Sigmoid colon (tissue), 7 donors: ENCODE measurements at places on chromosomes 2 and 18. TPM values are rescaled to one million over a fixed set of nuclear protein-coding genes. Genes with fewer than 3 reads are reported as not detected.

DNA sequence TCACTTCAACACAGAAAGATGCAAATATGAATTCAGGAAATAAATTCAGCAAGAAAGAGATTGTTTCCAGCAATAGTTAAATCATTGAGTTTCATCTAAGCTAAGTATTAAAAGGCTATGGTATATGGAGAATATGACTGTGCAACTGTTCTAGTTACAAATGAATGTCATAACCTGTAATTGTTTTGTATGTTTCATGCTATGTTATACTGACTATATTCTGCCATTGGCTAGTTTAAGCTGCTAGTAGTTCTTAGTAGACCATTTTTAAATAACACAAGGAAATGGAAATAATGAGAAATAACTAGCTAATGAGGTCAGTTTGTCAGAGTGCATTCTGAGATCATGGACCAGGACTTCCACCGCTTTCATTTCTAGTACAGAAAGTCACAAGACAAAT is 1154.9 kb upstream of the TMEFF2 start:
- DNase-seq = no peak
- H3K27ac ChIP-seq = no peak overlapping the region
- no peaks in the 10 kb centered on the region for H3K4me1 ChIP-seq
- H3K36me3 ChIP-seq = no peaks in the 10 kb centered on the region

GRCh38 chr2:232603283-232603682 is 30.1 kb upstream of the EFHD1 start:
- no peaks in the 10 kb centered on the region for H3K4me1 ChIP-seq
- no peaks in the 10 kb centered on the region for H3K27me3 ChIP-seq
- H3K27ac ChIP-seq = no peak overlapping the region
- H3K36me3 ChIP-seq = no peaks in the 10 kb centered on the region
- DNase-seq = no peak

DNA sequence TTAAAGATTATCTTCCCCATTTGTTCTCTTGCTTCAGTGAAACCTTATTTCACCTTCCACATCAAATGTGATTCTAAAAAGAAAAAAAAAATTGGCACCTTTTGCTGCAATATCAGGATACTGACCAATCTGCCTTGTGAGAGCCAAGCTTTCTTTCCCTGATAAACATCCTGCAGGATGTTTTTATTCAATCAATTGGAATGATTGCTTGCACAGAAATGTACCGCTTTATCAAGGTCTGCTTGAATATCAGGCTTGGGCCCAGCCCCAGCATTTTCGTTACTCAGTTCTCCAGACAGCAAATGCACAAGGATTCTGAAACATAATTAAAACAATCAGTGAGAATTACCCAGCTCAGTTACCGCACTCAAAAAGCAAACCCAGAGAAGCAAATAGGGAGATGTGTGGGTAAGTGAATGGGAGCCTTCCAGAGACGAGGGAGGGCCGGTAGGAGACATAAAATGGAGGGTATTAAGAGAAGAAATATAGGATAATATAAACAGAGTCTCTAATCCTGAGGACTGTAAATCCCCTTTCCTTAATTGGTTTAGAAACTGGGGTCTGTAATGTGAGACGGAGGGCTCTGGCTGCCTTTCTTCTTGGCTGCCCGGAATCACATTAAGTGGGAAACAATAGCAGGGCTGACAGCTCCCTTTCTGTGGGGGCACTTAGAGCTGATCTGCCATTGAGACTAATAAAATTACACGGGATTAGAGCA is 291.8 kb downstream of the ICOS start:
- no peak for DNase-seq
- no peak overlapping the region for H3K4me3 ChIP-seq
- H3K27me3 ChIP-seq = no peaks in the 10 kb centered on the region

The DES gene
- 12,997 TPM for total RNA-seq

The TUBA3D gene
- not detected for total RNA-seq

DNA sequence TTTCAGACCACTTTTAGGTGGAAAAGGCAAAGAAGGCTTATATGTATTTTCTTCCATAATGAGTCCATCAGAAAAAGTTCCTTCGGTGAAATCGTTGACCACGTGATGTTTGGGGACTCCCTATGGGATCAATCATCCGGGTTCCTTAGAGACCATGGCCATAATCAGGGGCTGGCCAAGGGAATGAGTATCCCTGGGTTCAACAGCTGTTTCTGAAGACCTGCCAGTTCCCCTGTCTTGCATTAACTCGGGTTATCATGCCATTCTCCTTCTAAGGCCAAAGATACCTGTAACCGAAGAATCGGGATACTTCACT is 18.7 kb upstream of the TMEM177 start:
- DNase-seq = no peak
- H3K4me1 ChIP-seq = no peaks in the 10 kb centered on the region
- no peaks in the 10 kb centered on the region for H3K36me3 ChIP-seq
- no peaks in the 10 kb centered on the region for H3K27me3 ChIP-seq

The GDF7 gene
- 0.71 TPM for total RNA-seq

The ACADL gene
- total RNA-seq = 0.81 TPM

The NFATC1 gene
- total RNA-seq = 11.4 TPM

DNA sequence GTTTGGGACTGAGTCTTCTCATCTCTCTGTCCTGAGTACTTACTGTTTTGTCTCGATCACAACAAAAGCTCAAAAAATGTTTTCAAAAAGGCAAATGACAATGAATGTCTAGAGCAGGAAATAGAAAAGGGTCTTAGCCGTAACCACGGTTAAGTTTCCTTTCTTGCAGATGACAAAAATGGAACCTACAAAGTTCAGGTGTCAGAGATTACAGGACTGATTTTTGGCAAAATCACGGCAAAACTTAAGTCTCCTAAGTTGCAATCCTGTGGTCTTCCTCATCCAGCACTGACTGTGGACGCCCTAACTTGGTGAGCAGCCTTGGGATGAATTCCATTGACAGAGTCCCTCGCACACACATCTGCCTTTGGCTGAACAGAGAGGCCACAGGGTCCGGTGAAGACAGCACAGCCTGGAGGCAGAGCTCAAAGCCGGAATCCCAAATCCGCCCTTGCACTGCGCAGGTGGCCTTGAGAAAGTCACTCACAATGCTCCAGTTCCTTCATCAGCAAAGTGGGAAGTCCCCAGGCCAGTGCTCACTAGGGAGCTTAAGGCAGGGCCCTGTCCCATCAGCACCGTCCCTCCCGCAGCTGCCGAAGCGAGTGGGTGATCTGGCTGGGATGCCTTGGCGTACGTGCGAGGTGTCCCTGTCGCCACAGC is 55.2 kb downstream of the EIPR1 start:
- no peak overlapping the region for H3K27ac ChIP-seq
- no peak overlapping the region for H3K4me3 ChIP-seq
- no peaks in the 10 kb centered on the region for H3K4me1 ChIP-seq
- no peaks in the 10 kb centered on the region for H3K36me3 ChIP-seq
- H3K27me3 ChIP-seq = no peaks in the 10 kb centered on the region

The CETN1 gene
- not detected for total RNA-seq

GRCh38 chr2:75604484-75604883 is 42.1 kb upstream of the MRPL19 start:
- no peak for DNase-seq
- H3K36me3 ChIP-seq = no peaks in the 10 kb centered on the region
- H3K27me3 ChIP-seq = no peaks in the 10 kb centered on the region
- no peak overlapping the region for H3K27ac ChIP-seq

GRCh38 chr2:70043252-70043875 is 43.9 kb upstream of the PCBP1 start:
- no peak overlapping the region for H3K27ac ChIP-seq
- peaks cover 22% of the 10 kb centered on the region for H3K36me3 ChIP-seq

DNA sequence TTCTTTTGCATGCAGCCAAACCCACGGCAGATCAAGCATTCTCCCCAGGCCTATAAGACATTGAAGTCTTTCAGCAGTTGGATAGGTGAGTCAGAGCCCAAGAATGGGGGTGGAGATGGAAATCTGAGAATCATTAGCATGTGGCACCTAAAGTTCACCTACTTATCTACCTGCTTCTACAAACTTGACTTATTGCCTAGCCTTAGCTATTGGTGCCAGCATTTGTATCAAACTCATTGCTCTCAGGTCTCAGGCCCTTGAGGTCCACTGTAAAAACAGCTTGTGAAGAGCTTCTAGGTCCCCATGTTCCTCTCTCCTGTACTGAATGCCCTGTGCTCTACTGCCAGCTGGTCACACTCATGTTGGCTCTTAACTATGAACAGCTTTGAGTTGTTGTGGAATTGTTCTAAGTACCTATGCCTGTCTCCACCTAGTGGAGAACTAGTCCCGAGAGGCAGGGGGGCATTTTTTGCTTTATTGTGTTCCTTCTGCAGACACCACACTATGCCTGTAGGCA is 278.4 kb upstream of the SPRED2 start:
- no peaks in the 10 kb centered on the region for H3K27me3 ChIP-seq
- H3K4me1 ChIP-seq = no peaks in the 10 kb centered on the region
- H3K4me3 ChIP-seq = no peak overlapping the region
- H3K36me3 ChIP-seq = no peaks in the 10 kb centered on the region
- H3K27ac ChIP-seq = no peak overlapping the region
- no peak for DNase-seq

DNA sequence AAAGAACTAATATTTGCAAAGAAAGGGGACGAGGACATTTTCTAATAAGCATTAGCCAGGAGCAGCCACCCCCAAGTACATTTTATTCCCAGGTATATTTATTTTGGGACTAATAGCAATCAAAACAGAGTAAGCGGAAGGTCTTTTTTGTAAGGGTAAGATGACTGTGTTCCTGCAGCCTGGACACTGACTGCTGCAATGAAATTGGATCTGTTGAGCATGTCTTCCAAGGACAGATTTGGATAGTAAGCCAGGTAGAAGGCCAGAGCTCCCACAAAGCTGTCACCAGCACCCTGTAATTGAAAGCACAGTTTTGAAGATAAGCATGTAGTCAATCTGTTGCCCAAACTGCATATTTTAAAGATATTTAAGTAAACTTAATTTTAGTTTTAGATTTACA is 10.0 kb downstream of the MRPL33 start:
- no peaks in the 10 kb centered on the region for H3K36me3 ChIP-seq
- no peaks in the 10 kb centered on the region for H3K27me3 ChIP-seq
- H3K4me1 ChIP-seq = peaks cover 35% of the 10 kb centered on the region
- DNase-seq = no peak
- H3K4me3 ChIP-seq = no peak overlapping the region

GRCh38 chr2:222608081-222608480 is 47.8 kb downstream of the FARSB start:
- DNase-seq = no peak
- no peak overlapping the region for H3K4me3 ChIP-seq
- H3K4me1 ChIP-seq = no peaks in the 10 kb centered on the region
- H3K27me3 ChIP-seq = no peaks in the 10 kb centered on the region

The CD28 gene
- 0.28 TPM for total RNA-seq

The MAPRE3 gene
- total RNA-seq = 27.4 TPM

DNA sequence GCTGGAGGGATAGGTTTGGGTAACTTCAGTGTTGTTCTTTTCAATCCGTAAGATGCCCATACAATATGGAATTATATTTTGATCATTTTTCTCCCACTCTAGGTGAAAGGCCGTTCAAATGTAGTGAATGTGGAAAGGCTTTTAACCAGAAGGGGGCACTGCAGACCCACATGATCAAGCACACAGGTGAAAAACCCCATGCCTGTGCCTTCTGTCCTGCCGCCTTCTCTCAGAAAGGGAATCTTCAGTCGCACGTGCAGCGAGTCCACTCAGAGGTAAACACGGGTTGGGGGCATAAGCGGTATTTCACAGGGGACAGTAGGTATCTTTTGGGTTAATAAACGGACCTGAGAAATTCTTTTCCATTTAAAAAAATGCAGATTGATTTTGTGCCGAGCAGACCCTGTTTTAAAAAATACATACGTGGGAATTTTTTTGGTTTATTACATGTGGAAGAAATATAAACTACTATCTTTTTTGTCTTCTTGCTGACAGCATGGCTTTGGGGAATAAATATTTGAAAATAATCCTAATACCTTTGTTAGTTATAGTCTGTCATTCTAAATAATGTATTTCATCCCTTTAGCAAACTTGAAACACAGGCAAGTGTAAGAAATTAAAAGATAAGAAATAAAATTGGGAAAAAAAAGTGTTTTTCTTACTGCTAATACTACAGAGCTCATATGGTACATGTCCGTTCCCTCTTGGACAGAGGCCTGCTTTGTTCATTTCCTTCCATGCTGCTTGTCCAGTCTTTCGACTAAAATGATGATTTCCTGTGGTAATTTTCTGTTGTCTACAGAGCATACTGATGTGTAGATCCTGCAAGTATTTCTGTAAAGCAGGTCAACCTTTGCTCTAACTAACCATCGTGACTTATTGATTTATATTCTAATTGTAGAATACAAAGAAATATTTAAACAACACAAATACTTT is 53.3 kb downstream of the ZNF236 start:
- H3K27me3 ChIP-seq = no peaks in the 10 kb centered on the region
- no peak for DNase-seq
- peaks cover 57% of the 10 kb centered on the region for H3K36me3 ChIP-seq
- no peaks in the 10 kb centered on the region for H3K4me1 ChIP-seq
- no peak overlapping the region for H3K27ac ChIP-seq

DNA sequence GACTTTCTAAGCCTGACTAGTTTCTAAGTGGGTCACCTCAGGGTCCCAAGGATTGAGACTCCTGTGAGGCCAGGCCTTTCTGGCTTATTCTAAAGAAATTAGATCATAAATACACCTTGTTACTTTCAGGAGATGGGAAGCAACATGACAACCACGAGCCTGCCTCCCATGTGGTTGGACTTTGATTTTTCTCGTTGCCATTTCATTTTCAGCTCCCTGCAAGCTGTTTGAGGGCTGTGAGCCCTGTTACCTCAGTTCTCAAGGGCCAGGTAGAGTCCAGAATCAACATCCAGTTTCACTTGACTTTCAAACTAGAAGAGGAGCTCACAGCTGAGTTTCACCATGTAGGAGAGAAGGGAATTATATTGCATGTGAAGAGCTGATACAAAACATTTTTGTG is 159.8 kb upstream of the BCL2L11 start:
- no peaks in the 10 kb centered on the region for H3K36me3 ChIP-seq
- H3K4me1 ChIP-seq = no peaks in the 10 kb centered on the region
- no peak for DNase-seq
- H3K27me3 ChIP-seq = no peaks in the 10 kb centered on the region
- no peak overlapping the region for H3K4me3 ChIP-seq

DNA sequence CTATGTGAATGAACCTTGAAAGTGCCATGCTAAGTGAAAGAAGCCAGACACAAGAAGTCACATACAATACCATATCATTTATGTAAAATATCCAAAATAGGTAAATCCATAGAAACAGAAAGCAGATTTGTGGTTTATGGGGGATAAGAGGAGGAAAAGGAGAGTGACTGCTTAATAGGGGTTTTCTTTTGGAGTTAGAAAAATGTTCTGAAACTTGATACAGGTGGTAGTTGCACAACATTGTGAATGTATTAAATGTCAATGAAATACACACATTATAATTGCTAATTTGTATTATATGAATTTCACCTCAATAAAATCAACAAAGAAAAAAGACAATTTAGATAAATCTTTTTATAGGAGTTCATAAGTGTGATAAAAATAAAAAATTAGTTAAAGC is 37.1 kb downstream of the MEMO1 start:
- H3K36me3 ChIP-seq = no peaks in the 10 kb centered on the region
- H3K4me1 ChIP-seq = no peaks in the 10 kb centered on the region
- H3K27me3 ChIP-seq = no peaks in the 10 kb centered on the region
- H3K27ac ChIP-seq = no peak overlapping the region
- no peak overlapping the region for H3K4me3 ChIP-seq
- no peak for DNase-seq
